Epithelial cell of alveolus of lung (primary cell): ENCODE measurements at places on chromosomes 3 and 15. TPM values are rescaled to one million over a fixed set of nuclear protein-coding genes. Genes with fewer than 3 reads are reported as not detected.

The NDUFAF3 gene
- total RNA-seq, result 111 and 275 TPM in 2 replicates

The BOC gene
- total RNA-seq, result 10.0 and 17.5 TPM in 2 replicates

The ATR gene
- 12.2 and 13.7 TPM in 2 replicates for total RNA-seq

The SLC9A9 gene
- 5.3 and 17.0 TPM in 2 replicates for total RNA-seq

The NLGN1 gene
- total RNA-seq, result 1.4 and 2.5 TPM in 2 replicates

The AHSG gene
- not detected in 2 replicates for total RNA-seq

The CLDN1 gene
- 0.16 and 12.4 TPM in 2 replicates for total RNA-seq
